Fibroblast of the conjunctiva (primary cell): ENCODE measurements at places on chromosomes 11 and 22.

DNA sequence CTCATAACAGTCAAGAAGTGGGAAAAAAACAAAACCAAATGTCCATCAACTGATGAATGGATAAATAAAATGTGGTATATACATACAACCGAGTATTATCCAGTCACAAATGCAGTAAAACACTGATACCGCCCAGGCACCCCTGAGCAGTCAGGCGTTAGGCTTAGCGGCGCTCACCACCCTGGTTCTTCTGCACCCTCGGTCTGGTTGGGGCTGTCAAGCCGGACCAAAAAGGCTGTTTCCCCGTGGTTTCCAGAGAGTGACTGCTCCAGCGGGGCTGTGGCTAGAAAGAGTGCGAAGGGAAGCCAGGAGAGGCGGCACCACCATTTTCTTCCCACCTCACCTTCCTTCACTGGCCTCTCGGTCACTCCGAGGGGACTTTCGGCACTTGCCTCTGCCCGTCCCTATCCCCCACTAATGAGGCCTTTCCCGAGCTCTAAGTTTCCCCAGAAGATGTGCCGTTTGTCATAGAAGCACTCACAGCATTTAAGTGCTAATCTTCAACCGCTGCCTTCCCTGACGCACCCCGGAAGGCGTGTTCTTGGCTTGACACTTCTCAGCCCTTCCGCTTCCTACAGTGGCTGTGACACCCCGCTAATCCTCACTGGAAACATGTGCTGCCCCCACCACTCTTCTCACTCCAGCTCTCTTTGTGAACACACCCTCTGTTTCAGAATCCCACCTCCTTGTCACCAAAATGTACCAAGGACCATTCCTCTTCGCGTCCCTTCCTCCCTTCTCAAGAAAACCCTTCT lies 42.4 kb downstream of the FCHSD2 start:
- no peak for DNase-seq

- peak; percentile 31 for DNase-seq
These were observed 455.8 kb downstream of the MIAT start for GRCh38 chr22:27113211-27113635.

- DNase-seq: no peak
These were observed 707.5 kb upstream of the ANO5 start for GRCh38 chr11:21485426-21485825.

DNA sequence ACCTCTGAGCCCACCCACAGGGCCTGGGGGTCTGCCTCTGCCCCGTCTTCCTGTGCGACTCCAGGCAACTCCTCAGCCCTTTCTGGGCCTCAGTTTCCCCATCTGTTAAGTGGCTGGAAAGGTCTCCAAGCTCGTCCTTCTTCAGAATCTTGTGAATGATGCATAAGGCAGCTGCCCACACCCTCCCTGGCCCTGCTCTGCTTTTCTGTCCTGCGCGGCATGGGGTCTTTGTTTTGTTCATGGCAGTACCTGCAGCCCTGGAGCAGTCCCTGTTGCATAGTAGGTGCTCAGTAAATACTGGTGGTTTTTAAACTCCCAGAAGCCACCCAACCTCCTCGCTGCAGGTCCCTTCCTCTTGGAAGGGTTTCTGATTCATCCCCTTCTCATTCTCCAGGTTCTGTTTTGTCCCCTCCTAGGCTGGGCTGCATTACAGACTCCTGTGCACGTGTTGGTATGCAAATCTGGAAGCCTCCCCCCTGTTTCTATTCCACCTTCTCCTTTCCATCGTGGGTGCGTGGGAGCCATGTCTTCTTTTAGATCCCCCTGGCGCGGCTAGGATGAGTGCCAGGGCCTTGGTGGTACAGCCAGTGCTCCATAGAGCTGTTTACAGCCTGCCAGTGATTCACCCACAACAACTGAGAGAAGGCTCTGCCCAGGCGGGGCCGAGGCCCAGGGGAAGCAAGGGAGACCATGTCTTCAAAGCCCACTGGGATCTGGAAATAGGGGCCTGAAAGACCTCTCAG lies 19.3 kb upstream of the SYT7 start:
- DNase-seq: no peak

GRCh38 chr11:12639388-12639787 lies 34.8 kb upstream of the TEAD1 start:
- DNase-seq: no peak

DNA sequence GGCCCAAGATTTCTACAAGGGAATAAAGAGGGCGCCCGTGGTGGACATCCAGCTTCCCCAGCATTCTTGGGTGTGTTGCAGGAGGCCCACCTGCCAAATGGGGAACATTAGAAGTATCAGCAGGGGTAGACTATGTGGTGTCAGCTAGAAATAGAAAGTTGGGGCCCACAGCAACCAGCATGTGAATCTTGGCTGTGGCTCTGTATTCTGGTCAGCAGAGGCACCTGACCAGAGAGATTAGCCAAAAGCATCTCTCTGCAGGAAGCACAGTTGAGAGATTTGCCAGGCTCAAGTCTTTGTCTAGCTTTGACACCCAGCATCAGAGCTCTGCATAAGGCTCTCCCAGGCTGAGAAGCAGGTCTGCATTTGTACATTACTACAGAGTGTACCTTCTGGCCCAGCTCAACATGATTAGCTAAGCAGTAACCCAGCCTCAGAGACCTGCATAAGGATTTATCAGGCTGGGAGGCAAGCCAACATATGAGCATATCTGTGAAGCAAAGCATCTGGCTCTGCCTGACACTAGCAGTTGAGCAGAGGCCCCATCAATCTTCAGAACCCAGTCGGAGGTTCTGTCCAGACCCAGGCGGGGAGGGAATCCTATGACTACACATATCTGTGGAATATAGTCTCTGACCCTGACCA lies 79.9 kb downstream of the MS4A13 start:
- no peak for DNase-seq

DNA sequence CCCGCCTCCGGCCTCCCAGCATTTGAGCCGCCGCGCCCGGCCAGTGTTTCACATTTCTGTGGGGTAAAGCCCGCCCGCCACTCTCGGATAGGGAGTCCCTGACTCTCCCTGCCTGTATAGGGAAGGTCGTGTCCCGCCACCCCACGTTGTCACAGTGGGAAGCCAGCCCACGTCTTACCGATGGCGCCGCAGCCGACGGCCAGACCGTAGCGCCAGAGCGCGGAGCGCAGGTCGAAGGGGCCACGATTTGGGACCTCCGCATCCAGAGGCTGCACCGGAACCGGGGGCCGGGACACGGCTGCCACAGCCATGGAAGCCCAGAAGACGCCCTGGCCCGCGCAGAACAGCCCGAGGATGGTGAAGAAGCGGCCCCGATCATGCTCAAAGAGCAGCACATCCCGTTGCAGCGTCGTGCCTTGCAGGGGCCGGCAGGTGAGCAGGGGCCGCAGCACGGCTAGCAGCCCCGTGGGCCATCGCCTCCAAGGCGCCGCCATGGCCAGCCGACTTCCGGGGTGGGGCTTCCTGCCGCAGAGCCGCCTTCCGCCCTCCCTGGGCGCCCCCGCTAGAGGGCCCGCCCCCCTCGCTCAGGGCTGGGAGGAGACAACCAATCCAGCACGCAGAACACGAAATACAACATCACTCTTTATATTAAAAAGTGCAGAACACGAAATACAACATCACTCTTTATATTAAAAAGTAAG lies at the start of gene TMEM223:
TSS of gene TMEM223 (minus strand) at position 506 of the 701 bp plus-strand sequence. CDS start at position 494, 12 bp downstream.
- no peak for DNase-seq
